Endothelial cell (in vitro differentiated cells): ENCODE measurements at places on chromosomes 3 and 15.

DNA sequence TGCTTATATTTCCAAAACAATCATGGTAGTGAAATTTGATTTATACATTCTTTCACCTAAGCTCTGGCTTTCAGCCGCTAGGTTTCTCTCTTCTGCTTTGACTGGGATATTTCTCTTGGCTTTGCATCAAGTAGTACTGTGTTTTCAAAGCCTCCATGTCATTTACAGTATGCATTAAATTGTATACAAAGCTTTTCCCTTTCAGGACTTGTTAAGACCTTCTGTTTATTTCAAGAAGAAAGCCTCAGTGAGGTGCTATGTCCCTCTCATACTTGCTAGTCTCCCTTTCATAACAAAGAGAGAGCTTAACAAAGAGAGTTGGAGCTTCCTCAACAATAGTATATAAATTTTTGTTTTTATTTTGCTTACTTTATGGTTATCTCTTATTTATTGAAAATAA is 84.2 kb upstream of the SLC25A26 start:
- no peak for DNase-seq

GRCh38 chr3:100665230-100665629 is 44.1 kb upstream of the TFG start:
- DNase-seq: no peak

DNA sequence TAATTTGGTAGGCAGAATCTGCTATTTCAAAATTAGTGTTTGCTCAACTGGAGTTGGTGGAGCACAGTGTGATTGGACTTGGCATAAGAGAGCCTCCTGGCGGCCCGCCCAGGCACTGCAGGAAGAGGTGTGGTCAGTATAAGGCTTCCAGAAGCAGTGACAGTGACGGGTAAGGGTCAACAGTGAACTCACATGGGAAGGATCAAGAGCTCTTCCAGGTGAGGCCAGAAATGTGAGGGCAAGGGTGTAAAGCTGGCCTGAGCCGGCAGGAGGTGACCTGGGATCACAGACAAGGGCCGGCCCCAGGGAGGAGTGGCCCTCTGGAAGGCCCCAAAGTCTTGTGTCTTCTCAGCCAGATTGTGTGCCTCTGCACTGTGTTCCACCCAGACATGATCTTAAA is 93.2 kb upstream of the RNF7 start:
- DNase-seq: peak; percentile 77

GRCh38 chr3:142218703-142219102 is 6.7 kb downstream of the GK5 start:
- no peak for DNase-seq

DNA sequence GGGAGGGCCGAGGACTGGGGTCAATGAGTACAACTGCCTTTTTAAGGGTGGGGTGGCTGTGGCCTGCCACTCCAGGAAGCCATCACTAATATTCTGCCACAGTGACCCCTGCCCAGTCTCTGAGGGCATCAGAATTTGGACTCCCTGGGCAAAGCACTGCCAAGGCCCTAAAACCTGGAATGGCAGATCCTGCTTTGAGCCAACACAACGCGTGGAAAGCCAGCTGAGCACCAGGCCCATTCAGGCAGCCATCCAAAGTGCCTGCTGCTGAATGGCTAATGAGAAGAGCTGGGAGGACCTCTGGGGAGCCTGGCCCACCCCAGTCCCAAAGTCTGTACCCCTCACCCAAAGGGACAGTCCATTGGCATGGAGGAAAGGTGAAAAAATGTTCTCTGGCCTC is 5.0 kb downstream of the TWF2 start:
- DNase-seq: no peak

DNA sequence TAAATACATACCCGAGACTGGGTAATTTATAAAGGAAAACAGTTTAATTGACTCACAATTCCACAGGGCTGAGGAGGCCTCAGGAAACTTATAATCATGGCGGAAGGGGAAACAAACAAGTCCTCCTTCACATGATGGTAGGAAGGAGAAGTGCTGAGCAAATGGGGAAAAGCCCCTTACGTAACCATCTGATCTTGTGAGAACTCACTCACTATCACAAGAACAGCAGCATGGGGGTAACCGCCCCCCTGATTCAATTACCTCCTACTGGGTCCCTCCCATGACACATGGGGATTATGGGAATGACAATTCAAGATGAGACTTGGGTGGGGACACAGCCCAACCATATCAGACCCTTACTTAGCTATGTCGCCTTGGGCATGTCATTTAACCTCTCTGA is 27.7 kb downstream of the SCG3 start:
- DNase-seq: no peak

DNA sequence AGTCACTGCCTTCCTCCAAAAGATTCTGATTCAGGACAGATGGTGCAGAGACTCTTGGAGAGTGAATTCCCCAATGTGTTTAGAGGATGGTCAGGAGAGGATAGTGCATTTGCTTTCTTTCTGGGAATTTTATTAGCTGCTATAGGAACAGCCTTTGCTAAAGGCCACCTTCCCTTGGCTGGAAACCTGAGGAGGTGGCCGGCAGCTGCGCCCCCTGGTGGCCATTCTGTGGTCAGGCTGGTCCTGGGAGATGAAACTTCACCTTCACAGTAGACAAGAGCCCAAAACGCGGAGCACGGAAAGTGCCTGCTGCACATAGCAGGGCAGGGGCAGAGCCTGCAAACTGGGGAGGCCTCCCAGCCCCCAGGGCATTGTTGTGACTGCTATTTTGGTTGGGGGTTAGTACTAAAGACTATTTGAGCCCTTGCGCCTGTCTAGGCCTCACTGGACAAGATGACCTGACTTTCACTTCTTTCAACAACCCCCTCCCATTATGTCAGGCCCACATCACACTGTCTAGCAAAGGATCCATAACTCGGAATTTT is 34.3 kb downstream of the SEC22C start:
- peak; percentile 74 for DNase-seq

DNA sequence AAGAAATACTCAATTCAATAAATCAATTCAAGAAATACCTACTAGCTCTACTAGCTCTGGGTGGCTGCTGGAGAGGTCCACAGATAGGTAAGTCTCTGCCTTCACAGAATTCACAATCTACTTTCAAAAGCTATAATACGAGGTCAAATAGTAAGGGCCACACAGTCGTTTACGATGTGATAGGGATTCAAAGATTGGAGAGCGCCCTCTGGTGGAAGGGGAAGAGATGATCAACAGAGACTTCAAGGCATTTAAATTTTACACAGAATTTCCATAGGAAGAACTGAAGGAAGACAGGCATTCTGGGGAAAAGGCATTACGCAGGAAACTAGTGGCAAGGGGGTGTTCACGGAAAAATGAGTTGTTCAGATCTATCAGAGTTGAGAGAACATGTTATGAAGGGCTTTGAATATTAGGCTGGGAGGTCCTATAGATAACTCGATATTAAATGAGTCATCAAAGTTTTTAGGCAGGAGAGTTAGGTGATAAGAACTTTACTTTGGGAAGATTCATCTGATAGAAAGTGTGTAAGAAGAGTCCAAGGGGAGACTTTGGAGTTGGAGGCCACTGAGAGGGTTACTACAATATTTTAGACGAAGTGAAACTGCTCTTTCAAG is 128.8 kb downstream of the FRMD5 start:
- peak; percentile 68 for DNase-seq

GRCh38 chr3:148651549-148651948 is 46.2 kb upstream of the AGTR1 start:
- DNase-seq: no peak

- no peak for DNase-seq
Observed at GRCh38 chr3:140052771-140053702, 118.1 kb downstream of the CLSTN2 start.

DNA sequence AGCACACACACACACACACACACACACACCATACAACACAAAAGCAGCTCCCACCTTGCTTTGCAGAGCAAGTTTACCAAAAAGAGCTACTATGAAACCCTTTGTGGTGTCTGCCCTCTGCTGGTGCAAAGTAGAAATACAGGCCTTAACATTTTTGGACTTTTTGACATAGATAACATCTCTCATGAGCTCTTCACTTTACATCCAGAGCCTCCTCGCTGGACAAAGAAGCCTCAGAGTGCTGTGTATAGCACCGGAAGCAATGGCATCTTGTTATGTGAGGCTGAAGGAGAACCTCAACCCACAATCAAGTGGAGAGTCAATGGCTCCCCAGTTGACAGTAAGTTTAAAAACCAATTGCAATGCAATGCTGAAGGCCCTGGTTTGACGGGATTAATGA is 157.9 kb downstream of the CHL1 start:
- peak; percentile 22 for DNase-seq

DNA sequence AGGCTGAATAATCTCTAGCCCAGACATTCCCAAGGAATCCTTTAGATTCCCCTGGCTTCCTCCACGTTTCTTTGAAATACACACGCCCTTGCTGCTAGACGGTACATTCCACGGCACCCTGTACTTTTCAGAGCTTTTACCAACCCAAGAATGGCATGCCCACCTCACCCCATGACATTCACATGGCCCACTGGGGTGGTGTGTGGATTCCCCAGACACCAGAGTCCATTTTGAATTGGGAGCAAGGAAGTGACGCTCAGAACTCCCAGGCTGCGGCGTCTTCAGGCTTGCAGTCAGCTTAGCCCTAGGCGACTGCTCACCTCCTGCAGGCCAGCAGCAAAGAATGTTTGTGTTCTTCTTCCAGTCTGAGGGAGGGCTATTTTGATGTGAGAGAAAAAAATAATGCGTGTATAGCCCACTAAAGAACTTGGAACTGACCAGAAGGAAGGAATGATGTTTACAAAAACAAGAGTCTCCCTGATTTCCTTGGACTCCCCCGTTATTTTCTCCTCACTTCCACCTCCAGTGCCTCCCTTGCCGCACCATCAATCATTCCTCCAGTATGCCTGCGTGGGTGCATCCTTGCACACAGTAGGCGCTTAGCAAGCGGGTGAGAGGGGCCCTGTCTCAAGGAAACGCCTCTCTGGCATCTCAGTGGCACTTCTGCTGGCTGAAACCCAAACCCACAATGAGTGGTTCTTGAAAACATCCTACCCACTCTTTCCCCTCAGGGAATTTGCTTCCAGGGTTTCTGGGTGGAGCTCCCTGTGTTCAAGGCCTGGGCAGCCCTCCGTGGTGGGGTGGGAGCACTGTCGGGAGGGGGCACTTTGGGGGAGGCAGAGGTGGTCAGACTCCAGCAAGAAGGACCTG is 59.9 kb downstream of the SMAD6 start:
- no peak for DNase-seq

DNA sequence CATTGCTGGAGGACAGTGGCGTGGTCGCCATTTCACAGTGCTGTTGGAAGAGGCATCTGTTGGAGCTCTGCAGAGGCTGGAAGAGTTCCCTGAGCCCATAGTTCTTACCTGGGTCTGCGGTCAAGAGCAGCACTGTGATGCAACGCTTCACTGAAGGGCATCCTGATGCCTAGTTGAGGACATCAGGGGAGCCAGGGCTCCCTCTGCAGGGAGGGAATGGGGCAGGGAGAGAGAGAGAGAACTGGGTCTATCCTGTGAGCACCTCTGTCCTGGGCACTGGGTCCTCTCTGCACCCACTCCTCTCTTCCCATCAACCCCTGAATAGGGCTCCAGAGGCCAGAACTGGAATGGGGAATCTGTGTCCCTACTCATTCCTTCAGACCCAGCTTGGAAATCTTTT is 23.9 kb upstream of the MOBP start:
- no peak for DNase-seq

DNA sequence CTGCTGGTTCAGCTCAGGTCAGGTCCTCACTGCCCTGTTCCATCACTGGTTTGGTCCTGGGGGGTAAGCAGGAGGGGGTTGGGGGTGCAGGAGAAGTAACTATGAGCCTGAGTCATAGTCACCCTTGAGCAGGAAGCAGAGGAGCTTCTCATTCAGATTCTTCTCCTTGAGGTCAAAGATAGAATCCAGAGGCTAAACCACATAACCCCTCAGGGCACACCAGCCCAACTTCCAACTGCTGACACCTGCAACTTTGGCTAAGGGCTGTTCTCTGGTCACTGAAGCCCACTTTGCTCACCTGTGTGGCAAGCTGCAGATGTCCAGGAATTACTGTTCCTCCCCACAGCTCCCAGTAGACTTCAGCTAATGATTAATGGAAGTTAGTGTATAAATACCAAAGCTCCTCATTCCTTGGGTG is 48.8 kb upstream of the LRRFIP2 start:
- no peak for DNase-seq

DNA sequence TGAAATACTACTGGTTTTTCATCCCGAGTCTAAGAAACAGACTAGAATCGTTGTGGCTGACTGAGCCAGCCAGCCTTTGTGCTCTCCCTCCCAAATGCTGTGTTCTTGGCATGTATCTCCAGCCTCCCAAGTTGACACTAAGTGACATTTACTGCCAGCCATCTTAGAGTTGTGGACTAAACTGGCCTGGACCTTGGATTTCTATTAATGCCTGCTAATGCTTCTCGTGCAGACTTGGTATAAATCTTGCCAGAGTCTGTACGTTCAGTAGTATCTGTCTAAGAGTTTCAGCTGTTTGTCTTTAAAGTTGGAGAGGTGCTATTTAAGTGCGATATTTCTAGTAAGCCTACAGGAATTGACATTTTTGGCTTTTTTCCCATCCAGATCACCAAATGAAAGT is 166.6 kb upstream of the BHLHE40 start:
- DNase-seq: no peak

DNA sequence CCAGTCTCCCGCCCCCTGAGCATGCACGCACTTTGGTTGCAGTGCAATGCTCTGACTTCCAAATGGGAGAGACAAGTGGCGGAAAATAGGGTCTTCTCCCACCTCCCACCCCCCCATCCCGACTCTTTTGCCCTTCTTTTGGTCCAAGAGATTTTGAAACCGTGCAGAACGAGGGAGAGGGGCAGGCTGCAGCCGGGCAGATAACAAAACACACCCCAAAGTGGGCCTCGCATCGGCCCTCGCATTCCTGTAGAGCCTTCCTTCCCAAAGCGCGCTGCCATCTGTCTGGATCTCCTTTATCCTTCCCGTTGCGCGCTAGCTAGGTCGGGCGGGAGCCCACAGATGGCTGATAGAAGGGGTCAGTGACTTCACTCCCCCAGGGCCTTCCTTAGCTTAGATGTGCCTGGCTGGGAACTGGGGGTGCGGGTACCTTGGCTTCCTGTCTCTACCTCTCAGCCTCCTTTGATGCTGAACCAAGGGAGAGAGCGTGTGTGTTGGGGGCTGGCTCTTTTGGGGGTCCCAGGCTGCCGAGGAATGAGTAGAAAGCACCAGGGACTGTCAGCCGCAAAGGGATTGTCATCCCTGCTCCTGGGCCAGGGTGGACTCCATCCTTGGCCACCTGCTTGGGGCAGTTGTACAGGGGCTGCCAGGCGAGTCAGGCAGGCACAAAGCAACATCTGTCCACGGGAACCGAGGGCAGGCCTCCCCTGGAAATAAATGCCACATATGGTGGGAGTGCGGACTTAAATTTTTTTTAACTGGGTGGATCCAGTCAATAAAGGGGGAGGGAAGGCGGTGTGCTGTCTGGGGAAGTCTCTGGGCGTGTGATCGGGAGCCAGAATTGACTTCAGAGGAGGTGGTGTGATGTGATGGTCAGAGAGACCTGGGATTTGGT is 1.8 kb downstream of the SMAD3 start:
- DNase-seq: peak; percentile 11

- no peak for DNase-seq
Observed at GRCh38 chr15:40061212-40061901, 22.4 kb upstream of the SRP14 start.

- DNase-seq: no peak
Observed at GRCh38 chr15:81751256-81751655, 294.6 kb downstream of the MEX3B start.
